Renal cortical epithelial cell (primary cell): ENCODE measurements at places on chromosomes 3 and 15. TPM values are rescaled to one million over a fixed set of nuclear protein-coding genes. Genes with fewer than 3 reads are reported as not detected.

The FGF7 gene
- total RNA-seq, result 0.15 TPM in 1 of 2 replicates, not detected in the other

GRCh38 chr15:90000186-90001001 lies 730 bp upstream of the ZNF710 start:
- no peak for DNase-seq

The SI gene
- not detected in 2 replicates for total RNA-seq

DNA sequence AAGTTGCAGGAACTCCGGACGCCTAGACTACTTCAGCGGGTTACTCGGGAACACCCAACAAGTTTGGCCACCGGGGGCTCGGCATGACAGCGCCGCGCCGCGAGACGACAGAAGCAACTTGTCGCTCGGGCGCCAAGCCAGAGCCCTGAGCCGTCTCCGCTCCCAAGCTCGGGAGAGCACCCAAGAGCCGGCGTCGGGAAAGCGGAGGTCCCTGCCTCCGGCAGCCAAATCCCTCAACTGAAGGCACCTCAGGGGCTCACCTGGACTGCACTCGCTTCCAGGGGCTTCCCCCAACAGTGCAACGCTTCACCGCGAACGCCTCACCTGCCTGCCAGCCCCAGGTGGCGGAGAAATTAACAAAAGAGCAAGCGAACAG lies 640 bp downstream of the MB21D2 start:
- no peak for DNase-seq

The LRRC49 gene
- total RNA-seq, result 11.1 and 22.0 TPM in 2 replicates

- DNase-seq, result no peak
Measured at GRCh38 chr15:56969265-56969895, 50.9 kb downstream of the TCF12 start.

The RETNLB gene
- total RNA-seq, result not detected in 2 replicates

DNA sequence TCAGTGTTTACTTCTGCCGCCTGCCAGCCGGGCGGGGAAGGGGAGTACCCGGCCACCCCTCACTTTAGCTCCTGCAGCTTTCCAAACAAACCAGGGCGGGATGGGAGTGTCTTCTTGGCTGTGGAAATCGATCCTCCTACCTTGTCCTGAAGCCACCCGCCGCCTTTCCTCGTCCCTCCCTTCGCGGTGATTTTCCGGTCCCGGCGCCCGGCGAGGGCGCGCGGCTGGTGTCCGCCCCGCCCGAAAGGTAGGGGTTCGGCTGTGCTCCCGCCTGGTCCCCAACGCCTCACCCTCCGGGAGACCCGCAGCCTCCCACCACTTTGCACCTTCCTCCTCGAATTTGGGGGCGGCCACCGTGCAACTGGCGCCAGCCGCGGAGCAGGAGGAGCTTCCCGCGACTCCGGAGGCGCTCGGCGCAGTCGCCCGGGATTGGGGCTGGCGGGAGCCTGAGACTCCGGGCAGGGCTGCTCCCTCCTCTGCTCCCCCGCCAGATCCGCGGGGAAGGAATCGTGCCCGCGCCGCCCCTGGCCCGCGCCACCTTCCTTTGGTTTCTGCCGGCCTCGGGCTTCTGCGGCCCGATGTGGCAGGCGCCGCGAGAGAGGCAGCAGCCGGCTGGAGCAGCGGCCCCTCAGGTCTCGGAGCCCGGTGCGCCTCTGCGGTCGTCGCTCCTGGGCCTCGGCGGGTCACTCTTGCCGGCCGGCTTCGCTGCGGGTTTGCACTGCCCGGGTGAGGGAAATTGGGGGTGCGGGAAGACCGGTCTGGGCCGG lies 30.7 kb upstream of the ST3GAL6 start:
- no peak for DNase-seq

The SPATA12 gene
- total RNA-seq, result 0.10 TPM in 1 of 2 replicates, not detected in the other

The SMAD6 gene
- total RNA-seq, result 2.6 and 20.8 TPM in 2 replicates

The BCL6 gene
- total RNA-seq, result 4.7 and 24.0 TPM in 2 replicates
